ENCODE measurements at places on chromosomes 4 and X. TPM values are rescaled to one million over a fixed set of nuclear protein-coding genes. Genes with fewer than 3 reads are reported as not detected.
A peak's percentile ranks its signal among the peaks of the same experiment; 100 is the strongest.

The OPRPN gene
- total RNA-seq, result not detected

The SUPT20HL1 gene
- not detected for total RNA-seq

The PCDH19 gene
- 4.1 TPM for total RNA-seq

The GYPE gene
- not detected for total RNA-seq

DNA sequence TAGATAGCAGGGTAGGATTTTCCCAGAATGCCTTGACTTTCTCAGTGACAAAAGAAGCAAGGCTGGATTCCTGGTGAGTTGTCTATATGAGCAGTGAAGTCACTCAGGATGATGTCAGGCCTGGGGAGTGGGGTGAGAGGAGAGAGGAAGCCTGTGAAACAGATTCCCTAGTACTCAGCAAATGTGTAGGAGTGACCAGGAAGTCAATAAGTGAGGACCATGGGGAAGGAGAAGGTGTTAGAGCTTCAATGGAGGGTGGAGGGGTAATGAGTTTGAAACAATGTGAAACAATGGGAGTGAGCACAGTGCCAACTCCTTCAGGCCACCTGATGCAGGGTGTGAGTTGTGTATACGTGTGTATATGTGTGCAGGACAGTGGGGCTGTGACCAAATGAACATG lies 2.4 kb upstream of the SLC9A6 start:
- no peak for DNase-seq

DNA sequence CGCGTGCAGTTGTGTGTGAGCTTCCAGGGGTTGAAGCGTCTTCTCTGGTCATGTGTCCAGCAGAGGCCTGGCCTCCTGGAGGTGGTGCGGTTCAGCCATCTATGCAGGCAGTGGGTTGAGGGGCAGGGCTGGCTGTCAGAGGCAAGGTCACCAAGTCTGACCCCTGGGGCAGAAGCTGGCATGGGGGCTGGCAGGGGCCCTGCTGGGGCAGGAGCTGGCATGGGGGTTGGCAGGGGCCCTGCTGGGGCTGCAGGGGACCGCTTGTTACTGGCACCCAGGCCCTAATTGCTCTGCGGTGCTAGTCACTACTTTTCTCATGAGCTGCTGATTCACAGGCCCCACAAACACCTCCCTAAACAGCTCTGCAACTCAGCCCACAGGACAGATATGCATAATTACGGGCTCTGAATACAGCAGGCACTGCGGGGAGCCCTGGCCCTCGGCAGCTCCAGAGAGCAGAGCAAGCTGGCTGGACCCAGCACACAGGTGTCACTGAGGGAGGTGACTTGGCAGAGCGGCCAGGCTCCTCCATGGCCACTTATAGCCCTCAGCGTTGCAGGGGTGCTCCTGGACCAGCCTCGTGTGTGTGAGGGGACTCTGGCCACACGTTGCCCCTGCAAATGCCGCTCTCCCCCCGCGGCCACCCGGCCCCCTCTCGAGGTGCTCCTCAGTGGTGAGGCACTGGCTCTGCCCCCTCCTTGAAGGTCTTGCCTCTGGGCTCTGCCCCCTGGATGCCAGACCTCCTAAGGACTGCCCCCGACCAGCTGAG lies 32.7 kb downstream of the CPLX1 start:
- DNase-seq, result no peak

DNA sequence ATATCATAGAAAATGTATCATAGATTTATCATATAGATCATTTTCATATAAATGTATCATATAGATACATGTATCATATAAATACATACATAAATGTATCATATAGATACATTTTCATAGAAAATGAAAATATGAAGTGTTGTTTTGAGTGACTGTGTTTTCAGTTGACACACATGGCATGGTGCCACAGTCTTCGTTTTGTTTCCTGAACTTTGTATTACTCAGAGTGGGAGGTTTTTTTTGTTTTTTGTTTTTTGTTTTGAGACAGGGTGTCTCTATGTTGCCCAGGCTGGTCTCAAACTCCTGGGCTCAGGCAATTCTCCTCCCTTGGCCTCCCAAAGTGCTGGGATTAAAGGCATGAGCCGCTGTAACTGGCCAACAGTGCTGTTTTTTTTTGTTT lies 3.9 kb downstream of the RBM10 start:
- DNase-seq, result no peak

DNA sequence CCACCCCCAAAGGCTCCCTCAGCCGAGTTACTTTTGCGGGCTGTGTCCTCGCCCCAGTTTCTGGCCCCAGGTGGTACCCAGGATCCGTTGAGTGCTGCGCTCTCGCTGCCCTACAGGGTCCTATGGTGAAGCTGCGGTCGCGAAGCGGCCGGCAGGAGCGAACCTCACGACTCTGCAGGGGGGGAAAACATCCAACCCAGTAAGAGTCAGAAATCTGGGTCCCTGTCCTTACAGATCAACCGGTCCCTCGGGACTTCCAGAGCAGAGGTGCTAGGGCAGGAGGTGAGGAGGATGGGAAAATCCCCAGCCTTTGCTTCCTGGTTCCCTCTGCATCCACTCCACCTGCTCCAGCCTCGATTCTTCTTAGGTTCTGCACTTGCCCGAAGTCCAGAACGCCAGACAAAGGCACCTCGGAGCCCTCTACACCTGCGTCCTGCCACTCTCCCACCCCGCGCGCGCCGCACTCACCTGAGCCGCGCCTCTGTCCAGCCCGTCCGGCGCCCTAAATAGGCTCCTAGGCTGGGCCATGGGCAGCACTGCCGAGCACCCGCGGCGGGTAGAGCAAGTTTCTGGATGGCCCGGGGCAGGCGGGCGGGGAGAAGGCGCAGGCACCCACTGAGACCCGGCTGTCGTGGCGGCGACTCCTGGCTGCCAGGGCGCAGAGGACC lies at the start of gene HS3ST1:
Gene HS3ST1 (minus strand): TSS at position 664 of the 668 bp plus-strand sequence. CDS start 28,889 bp downstream, outside the sequence.
- DNase-seq, result peak; percentile 28

GRCh38 chr4:116073051-116073450 lies 959.6 kb upstream of the NDST4 start:
- DNase-seq, result no peak

GRCh38 chr4:86151196-86151595 lies 208.7 kb downstream of the MAPK10 start:
- DNase-seq, result no peak

- DNase-seq, result no peak
Observed at GRCh38 chr4:140790171-140790570, 34.0 kb upstream of the TBC1D9 start.

GRCh38 chrX:40314070-40314469 lies 216.3 kb upstream of the BCOR start:
- no peak for DNase-seq

Data from glutamatergic neuron (in vitro differentiated cells).